Suppressor macrophage (primary cell): ENCODE measurements at places on chromosomes 13 and 19.

DNA sequence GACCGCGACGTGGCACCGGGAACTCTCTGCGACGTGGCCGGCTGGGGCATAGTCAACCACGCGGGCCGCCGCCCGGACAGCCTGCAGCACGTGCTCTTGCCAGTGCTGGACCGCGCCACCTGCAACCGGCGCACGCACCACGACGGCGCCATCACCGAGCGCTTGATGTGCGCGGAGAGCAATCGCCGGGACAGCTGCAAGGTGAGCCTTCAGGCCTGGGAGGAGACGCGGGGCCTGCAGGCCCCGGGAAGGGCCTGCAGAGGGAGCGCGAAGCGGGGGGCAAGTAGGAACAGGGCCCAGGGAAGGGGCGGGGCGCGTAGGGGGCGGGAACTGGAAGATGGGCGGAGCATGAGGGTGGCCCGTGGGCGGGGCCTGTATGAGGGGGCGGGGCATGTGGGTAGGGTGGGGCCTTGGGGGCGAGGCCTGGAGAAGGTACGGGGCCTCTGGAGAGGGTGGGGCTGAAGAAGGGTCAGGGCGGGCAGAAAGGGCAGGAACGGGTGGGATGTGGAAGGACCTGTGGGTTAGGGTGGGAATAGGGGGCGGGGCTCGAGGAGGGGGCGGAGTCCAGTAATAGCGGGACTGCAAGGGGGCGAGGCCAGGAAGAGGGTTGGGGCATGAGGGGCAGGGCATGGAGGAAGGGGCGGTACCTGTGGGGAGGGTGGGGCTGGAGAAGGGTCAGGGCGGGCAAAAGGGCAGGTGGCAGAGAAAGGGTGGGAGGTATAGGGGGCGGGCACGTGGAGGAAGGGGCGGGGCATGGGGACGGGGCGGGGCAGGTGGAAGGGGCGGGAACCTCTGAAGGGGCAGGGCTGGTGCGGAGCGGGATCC lies 2.5 kb downstream of the CFD start:
- peak; percentile 85 for DNase-seq

GRCh38 chr13:68714292-68714691 lies 1393.3 kb upstream of the ATXN8OS start:
- no peak for DNase-seq

DNA sequence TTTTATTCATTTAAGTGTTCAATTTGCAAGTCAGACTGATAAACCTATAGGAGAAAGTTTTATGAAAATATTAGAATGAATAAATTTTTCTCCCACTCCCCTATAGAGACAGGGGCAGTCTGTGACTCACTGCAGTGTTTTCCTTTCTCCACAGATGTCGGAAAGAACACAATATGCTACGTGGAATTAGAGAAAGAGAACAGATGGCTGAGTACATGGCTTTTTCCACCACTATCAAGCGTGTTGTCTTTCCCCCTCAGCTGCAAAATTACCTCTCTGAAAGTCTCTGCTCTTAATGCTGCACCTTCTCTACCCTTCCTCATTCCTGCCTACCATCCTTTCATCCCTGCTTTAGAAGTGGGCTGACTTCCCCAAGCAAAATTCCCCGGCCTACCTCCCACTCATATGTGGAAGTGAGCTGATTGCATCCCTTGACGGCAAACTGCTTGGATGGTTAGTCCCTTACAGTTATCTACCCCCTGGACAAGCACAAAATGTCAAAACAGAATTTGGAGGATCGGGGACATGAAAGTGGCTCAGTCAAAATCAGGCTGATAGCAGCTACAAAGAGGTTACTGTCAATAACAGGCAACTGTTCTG lies 30.0 kb downstream of the FLT1 start:
- peak; percentile 27 for DNase-seq

DNA sequence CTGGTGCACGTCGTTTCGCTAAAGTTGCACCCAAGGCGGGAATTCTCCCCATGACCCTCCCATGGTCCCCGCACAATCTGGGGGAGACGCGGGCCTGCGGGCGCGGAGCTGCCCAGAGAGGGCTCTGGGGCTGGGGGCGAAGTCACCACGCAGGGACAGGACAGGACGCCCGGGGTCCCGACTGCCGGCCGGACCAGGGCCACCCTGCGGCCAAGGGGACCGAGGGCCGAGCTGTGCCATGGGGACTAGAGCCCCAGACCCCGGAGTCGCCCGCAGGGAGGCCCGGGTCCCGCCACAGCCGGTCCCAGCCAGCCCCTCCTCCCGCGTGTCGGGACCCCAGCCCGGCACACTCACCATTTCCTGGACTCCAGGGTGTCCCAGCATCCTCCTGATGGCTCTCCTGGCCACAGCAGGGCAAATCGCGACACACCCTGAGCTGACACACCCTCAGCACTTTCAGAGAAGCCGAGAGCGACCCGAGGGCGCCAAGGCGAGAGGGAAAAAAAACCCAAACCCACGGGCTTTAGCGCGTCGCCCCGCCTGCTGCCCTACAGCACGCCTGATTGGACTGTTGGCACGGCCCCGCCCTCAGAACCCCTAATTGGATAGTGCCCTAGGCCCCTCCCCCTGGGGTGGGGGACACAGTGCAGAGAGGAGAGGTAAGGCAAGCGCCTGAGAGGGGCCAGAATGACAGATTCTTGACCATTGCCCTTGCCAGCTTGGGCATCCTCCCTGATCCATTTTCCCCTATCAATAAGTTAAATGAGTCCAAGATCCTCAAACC lies 28.6 kb downstream of the ZNF44 start:
- no peak for DNase-seq

- no peak for DNase-seq
These were observed 101.1 kb downstream of the DNAJC15 start for GRCh38 chr13:43124490-43124889.

GRCh38 chr13:112353856-112354255 lies 22.3 kb upstream of the SPACA7 start:
- DNase-seq = no peak

- peak; percentile 98 for DNase-seq
These were observed 6.9 kb downstream of the KCTD12 start for GRCh38 chr13:76879203-76879882.

DNA sequence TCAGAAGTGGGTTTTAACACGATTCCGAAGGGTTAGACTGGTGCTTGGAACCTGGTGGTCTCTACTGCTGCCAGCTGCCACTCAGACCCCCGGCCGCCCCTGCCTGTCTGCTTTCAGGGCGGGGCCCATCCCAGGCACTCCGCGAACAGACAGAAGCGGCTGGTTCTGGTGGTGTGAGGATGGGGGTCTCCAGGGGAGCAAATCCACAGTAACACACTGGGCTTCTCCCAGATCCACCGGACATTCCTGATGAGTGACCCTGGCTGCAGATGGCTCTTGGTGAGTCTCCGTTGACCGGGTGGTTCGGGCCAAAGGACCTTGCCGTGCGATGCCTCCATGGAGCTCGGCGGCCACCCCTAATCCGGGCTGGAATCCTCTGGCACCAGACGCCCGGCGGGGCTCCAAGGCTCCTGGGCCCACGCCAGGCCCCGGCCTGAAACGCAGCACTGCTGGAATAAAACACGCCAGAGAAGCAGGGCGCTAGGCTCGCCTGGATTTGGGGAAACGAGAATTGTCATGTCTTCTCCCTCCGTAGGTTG lies 2.1 kb upstream of the PTBP1 start:
- no peak for DNase-seq

DNA sequence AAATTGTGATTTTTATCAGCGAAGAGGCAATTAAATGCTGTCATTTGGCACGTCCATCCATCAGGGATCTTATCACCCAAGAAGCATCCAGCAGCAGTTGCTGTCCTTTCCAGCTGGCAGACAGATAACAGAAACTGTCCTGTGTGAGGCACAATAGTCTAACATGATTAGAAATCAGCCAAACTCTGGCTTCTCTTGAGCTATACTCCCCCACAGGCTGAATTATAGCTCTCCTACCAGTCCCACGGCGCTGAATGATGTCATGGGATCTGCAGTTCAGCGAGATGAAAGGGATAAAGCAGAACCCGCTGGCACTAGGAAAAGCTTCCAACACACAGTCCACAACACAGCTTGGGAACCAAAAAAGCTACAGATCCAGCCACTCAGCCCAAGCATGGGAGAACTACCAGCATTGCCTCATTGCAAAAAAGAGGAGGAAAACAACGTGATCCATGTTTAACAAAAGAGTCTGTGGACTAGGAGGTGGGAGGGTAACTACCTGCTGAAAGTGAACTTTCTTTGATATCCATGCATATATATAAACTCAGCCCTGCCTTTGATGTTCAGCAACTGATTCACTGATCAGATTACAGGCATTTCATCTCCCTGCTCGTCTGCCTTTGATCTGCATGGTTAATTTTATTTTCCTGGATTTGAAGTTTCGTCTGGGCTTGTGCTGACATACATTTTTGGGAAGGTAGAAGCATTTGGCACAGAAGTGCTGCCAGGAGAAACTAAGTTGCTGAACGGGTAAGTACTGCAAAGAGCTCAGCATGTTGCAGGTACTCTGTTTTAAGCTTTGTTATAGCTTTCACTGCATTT lies at the start of gene TNFRSF19:
TSS of gene TNFRSF19 (plus strand) at position 314 of the 822 bp plus-strand sequence. CDS start 19,772 bp downstream, outside the sequence.
- DNase-seq = peak; percentile 29

GRCh38 chr13:28434926-28435325 lies 60.0 kb downstream of the FLT1 start:
- no peak for DNase-seq

DNA sequence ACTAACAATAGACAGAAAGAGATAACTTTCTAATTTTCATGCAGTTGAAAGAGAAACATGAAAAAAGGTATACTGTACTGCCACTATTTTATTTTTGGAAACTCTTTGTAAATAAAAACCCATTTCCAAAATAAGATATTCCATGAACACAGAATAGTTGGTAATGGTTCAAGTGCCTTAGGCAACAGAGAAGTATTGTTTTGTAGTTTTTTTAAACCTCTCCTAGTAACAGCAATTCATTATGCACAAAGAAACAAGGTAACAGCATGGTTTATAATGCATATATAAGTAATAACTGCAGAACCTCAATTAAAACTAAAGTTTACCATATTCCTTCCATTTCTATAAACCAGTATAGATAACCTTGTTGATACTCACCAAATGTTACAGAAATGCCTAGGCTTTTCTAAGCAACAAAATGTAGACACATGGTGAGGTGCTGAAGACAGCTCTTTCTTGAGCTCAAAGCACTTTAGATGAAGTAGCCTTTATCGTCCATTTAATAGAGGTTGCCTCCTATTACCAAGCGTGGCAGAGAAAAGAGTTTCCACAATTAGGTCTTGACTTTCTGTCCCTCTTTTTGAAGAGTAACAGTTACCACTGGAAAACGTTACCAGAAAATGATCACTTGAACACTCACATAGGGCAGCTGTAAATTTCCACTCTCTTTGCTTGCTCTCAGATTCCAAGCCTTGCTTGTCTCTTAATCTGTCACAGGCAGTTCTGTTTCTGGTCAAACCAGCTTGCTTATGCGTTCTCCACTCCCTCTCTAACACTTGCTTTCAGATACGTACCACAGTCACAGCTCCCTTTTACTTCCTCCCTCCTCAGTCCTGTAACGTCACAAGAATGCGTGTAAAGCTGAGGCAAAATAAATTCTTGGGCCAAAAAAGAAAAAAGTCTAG lies 42.9 kb downstream of the CAB39L start:
- peak; percentile 85 for DNase-seq

DNA sequence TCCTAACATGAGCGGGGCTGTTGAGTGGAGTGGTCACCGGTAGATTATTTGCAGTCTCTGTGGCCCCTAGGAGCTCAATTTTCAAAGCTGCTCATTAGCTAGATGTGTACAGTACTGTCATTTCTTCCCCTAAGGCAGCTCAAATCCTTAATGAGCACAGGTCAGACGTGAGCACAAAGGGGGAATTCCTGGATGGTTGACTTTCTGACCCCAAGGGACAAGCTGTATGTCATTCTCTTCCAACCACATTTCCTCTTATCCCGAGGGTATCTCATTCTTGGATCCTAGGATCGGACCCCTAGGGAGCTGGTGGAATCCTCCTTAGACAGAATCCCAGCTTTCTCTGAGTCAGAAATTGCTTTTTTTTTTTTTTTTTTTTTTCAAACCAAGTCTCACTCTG lies 5.7 kb upstream of the OR7G3 start:
- no peak for DNase-seq

DNA sequence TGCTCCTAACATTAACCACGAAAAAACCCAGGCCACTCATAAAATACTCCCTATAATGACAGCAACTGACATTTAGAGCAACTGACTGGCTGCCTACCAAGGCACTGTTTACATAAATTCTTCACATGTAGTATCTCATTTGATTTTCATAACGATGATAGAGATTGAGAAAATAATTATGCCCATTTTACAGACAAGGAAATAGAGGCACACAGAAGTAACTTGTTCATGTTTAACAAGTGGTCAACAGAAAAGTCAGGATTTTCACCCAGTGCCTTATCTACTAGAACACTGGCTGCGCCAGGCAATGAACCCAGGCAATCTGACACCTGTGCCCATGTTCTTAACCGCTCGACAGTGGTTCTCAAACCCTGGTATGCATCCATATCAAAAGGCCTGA lies 6.3 kb downstream of the ZNF45 start:
- no peak for DNase-seq

GRCh38 chr19:30870876-30871275 lies 478.4 kb downstream of the TSHZ3 start:
- DNase-seq = no peak

- DNase-seq = no peak
These were observed 1091.8 kb downstream of the PCDH9 start for GRCh38 chr13:66138172-66138811.

- peak; percentile 36 for DNase-seq
These were observed 2.1 kb downstream of the KCNK6 start for GRCh38 chr19:38321646-38322196.

DNA sequence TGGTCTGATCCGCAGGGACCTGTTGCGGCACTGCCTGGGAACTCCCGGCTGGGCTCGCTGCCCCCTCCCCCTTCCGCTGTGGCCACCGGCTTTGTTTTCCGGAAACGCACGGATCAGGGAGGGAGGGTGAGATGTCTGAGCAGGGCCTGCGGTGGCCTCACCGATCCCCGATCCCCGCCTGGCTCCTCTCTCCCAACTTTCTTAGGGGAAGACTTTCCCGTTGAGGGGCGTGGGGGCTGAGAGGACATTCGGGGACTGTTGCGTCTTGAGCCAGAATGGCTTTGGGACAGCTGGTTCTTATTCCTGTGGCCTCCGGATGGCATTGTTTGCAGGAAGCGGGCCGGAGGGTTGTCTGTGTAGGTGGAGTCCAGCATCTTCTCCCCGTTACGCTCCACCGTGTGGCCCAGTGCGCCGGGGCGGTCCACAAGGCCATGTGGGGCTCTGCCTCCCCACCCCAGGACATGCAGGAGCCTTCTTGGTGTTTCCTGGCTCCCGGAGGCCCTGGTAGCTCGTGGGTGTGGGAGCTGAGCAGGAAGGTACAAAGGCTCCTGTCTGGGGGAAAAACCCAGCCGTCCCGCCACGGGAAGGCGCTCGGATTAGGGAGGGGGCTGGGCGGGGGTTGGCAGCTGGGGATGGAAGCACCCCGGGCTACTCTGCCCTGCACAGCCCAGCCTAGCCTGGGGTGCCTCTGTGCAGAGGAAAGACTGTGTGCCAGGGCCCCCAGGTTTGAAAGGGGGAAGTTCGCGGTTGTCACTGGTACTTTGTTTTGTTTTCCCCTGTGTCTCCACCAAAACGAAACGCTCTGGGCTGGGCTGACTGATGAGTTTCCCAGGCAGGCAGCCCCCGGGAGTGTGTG lies 1.3 kb downstream of the CSNK1G2 start:
- peak; percentile 73 for DNase-seq
